ENCODE measurements at places on chromosomes 12 and 14. TPM values are rescaled to one million over a fixed set of nuclear protein-coding genes. Genes with fewer than 3 reads are reported as not detected.

DNA sequence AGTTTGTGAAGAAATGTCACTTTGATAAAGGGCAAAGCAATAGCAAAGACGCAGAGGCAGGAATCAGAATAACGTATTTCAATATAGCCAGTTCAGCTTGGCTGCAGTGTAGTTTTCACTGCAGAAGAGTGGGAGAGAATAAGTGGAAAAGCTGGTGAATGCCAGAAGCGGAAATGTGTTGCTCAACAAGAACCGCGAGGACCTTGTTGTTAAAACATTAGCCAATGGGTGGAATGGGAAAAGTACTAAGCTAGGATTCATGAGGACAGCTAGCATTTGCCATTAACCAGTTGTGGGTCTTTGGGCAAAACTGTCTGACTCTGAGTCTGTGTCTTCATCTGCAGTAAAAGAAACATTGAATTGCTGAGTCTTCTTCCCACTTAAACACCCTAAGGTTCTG lies 292.9 kb upstream of the GRIP1 start:
- DNase-seq, result no peak

- no peak for DNase-seq
Observed at GRCh38 chr14:65160091-65160490, 57.8 kb upstream of the MAX start.

The INHBC gene
- polyA plus RNA-seq, result not detected

DNA sequence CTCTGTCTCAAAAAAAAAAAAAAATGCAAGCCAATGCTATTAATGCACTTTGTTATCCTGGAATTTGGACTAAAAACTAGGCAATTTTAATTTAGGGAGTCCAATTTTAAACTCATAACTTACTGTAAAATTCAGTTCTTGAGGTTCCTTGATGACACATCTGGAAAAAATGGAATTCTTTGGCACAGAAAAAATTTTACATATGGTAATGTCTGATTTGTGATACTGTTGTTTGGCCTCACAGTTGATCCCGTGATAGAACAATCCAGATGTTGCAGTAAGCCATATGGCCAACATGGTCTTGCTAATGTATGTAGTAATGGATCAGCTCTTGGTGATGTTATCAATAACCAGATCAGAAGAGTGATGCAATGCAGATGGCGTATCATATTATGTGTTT lies 1089.8 kb downstream of the FLRT2 start:
- DNase-seq, result no peak

GRCh38 chr14:104390941-104391901 lies 188.3 kb upstream of the C14orf180 start:
- no peak for DNase-seq

DNA sequence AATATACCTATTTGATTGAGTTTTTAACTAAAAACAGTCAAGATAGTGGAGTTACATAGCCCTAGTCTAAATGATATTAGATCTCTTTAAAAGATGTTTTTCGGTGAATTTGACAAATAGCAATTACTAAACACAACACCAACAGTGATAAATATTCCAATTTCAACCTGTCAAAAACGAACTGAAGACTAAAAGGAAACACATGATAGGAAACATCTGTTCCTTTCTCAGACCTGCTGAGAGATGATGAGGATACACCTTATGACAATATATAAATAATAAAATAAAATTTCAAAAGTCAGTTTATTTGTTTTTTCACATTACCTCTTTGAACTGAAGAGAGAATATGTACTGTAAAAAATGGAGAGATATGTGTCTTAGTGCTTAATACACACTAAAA lies 232.7 kb downstream of the RASSF9 start:
- no peak for DNase-seq

GRCh38 chr12:41286426-41286825 lies 98.3 kb downstream of the PDZRN4 start:
- no peak for DNase-seq

DNA sequence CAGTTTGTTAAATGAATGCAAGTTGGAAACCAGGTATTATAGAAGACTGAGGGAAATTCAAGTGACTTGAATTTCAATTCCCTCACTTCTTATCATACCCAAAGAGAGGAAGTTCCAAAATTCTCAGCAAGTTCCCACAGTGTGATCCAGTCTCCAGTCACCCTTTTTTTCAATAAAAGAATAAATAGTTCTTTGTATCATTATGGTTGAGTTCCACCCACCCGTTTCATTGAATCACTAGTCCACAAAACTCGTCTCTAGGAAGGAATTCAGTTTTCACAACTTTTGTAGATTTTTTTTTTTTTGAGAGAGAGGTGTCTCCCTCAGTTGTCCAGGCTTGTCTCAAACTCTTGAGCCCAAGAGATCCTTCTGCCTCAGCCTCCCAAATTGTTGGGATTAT lies 1.6 kb upstream of the TMEM30B start:
- DNase-seq, result no peak

DNA sequence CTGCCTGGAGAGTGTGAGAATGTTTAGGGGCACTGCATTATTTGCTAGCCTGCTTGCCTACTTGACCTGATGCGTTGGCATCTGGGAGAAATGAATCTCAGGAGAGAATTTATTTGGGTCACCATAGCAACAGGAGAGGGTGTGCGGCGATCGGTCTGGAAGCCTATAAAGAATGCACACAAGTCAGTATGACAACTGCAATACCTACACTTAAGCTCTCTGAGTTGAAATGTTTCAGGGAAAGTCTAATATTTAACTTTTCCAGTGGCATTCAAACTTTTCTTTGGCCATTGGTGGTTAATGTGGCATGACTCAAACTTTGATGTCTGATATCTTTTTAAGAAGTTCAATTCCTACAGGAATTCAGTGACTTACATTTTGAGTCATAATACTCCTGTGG lies 205.1 kb downstream of the NEDD1 start:
- DNase-seq, result no peak

DNA sequence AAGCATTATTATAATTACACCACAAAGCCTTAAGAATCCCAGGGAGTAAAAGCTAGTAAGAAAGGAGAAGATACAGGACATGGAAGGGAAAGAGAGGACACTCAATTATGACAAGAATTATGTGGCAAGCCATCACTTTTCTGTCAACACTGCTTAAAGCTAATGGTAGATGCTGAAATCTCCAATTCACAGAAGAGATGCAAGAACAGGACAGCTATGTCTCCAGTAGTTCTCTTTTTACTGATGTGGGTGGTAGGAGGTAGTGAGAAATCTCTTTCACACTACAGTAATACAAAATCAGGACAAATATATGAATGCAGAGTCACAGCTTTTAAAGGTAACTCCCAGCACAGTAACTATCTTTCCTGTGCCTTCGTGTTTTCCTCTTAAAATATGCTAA lies 29.2 kb downstream of the CHD8 start:
- no peak for DNase-seq

The CFAP251 gene
- polyA plus RNA-seq, result 1.3 TPM

The PROX2 gene
- not detected for polyA plus RNA-seq

DNA sequence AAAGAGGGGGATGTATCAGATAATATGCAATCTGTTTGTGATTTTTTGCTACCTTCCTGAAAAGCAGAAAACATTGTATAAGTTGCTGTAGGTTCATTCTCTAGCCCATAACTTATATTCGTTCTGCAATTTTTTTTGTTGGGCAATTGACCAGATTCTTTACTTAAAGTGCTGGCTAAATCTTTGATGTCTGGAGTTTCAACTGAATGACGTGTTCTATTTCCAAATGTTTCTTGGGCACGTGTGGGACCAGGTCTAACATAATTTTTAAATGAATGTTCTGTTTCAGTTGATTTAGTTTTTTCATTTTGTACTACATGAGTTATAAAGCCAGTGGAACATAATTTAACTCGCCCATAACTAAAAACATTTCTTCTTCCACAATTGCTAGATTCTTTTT lies 3.8 kb downstream of the MLH3 start:
- DNase-seq, result no peak

The BHLHE41 gene
- 4.0 TPM for polyA plus RNA-seq

The NEUROD4 gene
- polyA plus RNA-seq, result not detected

GRCh38 chr12:81958406-81958805 lies 199.3 kb upstream of the PPFIA2 start:
- DNase-seq, result no peak

GRCh38 chr12:53060064-53060720 lies 10.3 kb downstream of the TNS2 start:
- no peak for DNase-seq

DNA sequence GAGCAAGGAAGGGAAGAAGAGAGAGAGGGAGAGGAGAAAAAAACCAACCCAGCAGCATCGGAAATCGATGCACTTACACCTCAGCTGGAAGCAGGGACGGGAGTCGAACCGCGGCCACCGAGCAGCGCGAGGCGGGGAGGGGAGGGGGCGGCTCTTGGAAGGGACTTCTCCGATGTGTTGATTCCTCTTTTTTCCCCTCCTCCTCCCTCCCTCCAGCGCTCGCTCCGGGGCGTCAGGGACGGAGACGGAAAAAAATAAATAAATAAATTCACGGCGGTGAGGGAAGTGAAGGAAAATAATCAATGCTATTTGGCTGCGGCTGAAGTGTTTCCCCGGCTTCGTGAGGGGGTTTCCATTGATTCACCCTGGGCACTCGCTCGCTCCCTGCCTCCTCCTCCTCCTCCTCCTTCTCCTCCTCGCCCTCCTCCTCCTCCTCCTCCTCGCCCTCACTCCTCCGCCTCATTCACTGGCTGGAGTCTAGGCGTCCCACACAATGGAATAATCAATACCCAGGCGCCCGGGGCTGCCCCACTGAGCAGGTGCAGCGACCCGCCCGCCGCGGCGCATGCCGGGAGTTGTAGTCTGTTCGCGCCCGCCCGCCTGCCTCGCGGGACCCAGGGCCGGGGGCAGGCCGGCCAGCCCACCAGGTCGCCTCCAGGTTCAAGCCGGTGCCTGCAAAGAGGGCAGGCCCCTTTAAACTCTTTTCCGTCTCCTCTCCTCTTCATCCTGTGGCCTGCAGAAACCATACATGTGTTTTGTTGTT lies at the start of gene ZFHX2:
Gene ZFHX2 (minus strand): TSS at position 500 of the 763 bp plus-strand sequence. CDS start 16,440 bp downstream, outside the sequence.
- DNase-seq, result no peak

The FAM181A gene
- not detected for polyA plus RNA-seq

DNA sequence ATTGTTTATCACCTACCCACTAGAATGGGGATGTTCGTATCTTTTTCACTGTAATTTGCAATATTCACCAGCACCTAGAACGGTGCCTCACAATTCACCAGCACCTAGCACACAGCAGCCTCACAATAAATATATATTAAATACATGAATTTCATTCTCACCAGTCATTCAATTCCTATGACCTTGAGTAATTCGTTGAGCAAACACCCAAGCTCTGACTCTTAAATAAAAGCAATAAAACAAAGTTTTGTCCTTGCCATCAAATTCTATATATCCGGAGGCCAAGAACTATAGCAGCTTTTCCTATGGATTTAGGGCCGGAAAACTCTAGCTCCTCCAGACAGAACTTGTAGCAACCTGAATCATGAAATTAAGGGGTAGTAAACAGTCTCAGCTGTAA lies 981 bp downstream of the VTI1B start:
- no peak for DNase-seq

All from BJ (cell line).